NCI-H1105 treated with DMSO at 0.1 percent for 48 hours (cell line): ENCODE measurements at places on chromosomes 16 and 17.

GRCh38 chr16:14609716-14610115, 20.3 kb downstream of the PARN start:
- no peak for DNase-seq

GRCh38 chr17:78613416-78613815, 36.2 kb upstream of the DNAH17 start:
- DNase-seq, result no peak

GRCh38 chr17:35046740-35047283, 16.7 kb downstream of the RFFL start:
- DNase-seq, result no peak

GRCh38 chr17:80118601-80119270, 17.4 kb downstream of the GAA start:
- no peak for DNase-seq

- no peak for DNase-seq
These were observed 7.4 kb downstream of the NAGLU start for GRCh38 chr17:42543190-42544079.

GRCh38 chr17:75181110-75181509, 1.6 kb downstream of the SUMO2 start:
- no peak for DNase-seq

DNA sequence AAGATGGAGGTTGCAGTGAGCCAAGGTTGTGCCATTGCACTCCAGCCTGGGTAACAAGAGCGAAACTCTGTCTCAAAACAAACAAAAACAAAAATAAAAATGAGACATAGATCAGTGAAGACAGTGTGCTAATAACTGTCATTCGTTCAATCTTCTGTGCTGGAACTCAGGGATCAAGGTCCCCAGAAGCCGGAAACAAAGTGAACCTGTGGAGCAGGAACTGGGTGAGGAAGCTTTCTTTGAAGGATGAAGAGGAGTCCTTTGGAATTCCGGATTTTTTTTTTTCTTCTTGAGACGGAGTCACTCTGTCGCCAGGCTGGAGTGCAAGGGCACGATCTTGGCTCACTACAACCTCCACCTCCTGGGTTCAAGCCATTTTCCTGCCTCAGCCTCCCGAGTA, 2.1 kb upstream of the SLC2A4 start:
- DNase-seq, result no peak

GRCh38 chr17:4934173-4934979, 2.3 kb downstream of the GP1BA start:
- DNase-seq, result peak; percentile 20

DNA sequence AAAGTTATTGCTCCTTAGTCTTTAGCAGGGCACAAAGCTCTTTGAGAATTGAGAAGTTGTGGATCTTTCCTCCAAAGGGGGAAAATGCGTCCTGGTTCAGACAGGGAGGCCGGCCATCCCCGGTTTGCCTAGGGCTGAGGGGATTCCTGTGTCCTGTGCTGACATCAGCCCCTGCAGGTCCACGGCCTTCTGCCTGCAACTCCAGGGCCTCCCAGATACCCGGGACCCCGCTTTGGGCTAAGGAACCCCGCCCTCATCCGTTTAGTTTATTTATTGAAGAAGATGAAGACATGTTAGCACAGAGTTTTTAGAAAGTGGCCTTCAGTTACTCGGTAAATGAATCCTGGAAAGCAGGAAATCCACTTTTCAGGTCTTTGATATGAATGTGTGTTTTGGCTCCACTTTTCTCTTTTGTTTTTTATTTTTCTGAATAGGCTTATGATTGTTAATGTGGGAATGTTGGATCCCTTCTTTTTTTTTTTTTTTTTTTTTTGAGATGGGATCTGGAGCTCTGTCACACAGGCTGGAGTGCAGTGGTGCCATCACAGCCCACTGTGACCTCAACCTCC, 65.6 kb downstream of the CRISPLD2 start:
- no peak for DNase-seq

GRCh38 chr17:61337290-61337689, 62.4 kb upstream of the TBX2 start:
- DNase-seq, result no peak

- no peak for DNase-seq
These were observed 13.3 kb downstream of the USP22 start for GRCh38 chr17:21029515-21029914.

DNA sequence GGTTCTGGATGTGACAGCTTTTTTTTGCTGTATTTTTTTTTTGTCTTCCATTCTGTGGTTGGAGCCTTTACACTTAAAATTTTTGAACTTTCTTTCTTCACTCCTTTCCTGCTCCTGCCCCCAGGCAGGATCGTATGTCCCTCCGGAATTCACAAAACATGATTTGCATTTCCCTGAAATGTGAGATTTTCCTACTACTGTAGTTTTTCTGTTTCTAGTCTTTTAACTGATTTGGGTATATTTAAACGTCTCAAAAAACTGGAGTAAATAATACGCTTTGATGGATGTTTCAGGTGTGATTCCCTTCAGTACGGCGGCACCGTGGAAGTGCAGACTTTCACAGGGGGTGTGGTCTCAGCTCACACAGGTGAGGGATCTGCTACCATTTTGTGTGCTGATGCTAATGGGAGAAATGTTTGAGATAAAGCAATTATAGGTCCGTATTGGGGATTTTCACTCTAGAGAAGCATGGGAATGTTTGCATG, 686 bp downstream of the SRCAP start:
- DNase-seq, result no peak

GRCh38 chr17:77382356-77382911, 241.7 kb downstream of the SEC14L1 start:
- no peak for DNase-seq

DNA sequence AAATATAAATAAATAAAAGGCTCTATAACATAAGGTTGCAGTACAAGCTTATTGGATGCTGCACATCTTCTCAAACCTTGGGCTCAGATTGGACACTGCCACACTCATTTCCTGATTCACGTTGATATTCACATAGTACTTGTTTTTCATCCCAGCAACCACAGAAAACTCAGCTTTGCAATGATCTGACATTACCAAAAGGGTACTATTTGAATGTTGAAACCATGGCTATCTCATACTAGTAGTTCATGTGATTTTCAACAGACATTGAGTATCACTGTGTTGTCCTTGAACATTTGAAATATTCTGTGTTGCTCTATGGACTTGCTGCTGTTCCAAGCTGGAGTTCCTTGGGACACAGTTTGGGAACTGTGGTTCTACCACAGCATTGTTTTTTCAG, 14.0 kb upstream of the DDX52 start:
- DNase-seq, result no peak

- no peak for DNase-seq
These were observed 8.2 kb downstream of the CAPN15 start for GRCh38 chr16:535446-536405.

DNA sequence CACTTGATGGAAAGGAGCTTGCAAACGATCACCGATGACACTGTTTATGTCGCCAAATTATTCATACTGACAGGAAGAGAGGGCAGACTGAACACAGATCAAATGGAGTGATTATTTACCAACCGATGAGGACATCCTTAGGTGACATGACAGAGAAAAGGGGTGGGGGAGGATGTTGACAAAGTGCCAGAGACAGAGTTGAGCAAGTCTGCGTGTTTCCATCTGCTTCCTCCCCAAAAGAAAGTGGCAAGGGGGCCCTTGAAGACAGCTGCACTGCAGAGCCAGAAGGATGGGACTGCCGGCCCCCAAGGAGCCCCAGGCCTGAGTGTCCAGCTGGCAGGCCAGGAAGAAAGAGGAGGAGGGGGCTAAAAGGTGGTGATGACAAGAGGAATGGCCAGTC, 191.0 kb upstream of the RPL38 start:
- peak; percentile 66 for DNase-seq
